NCI-H1092 treated with DMSO at 0.1 percent for 48 hours (cell line): ENCODE measurements at places on chromosomes 11 and 22.

- no peak for DNase-seq
Observed at GRCh38 chr22:45231293-45231692, 9.4 kb downstream of the KIAA0930 start.

DNA sequence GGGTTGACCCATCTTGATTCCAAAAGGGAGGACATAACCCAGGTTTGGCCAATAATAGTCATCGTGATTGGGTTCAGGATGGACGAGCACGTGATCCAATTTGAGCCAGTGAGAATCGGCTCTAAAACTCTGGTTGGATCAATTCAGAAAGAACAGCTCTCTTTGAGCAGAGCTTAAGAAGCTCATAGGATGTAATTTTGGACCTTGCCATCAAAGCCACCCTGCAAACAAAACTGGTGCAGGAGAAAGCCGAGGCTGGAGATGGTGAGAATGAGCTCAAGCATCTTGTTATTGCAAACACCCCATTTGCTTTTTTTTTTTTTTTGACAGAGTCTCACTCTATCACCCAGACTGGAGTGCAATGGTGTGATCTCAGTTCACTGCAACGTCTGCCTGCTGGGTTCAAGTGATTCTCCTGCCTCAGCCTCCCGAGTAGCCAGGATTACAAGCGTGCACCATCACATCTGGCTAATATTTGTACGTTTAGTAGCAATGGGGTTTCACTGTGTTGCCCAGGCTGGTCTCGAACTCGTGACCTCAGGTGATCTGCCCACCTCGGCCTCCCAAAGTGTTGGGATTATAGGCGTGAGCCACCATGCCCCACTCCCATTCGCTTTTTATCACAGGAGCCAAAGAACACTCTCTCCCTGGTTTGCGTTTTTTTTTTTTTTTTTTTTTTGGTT is 13.8 kb upstream of the MIAT start:
- DNase-seq = no peak

- no peak for DNase-seq
Observed at GRCh38 chr11:126868741-126869140, 131.8 kb downstream of the KIRREL3 start.

GRCh38 chr22:50620593-50621355 is 7.2 kb downstream of the ARSA start:
- peak; percentile 23 for DNase-seq

DNA sequence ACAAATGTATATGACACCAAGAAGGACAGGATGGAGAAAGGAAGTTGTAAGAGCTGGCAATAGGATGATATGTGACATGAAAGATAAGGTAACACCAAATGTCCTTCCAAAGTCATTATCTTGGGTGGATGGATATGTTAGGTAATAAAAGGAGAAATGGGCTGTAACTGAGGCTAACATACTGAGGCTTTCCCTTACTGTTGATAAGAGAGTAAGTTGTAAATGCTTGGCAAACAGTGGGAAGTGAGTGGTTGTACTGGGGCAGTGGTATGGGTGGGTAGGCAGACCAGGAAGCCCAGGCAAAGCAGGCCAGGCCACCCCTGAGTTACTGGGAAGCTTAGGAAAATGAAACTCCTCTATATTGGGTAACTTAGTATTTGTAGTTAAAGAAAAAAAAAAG is 73.7 kb downstream of the ARHGAP42 start:
- no peak for DNase-seq

DNA sequence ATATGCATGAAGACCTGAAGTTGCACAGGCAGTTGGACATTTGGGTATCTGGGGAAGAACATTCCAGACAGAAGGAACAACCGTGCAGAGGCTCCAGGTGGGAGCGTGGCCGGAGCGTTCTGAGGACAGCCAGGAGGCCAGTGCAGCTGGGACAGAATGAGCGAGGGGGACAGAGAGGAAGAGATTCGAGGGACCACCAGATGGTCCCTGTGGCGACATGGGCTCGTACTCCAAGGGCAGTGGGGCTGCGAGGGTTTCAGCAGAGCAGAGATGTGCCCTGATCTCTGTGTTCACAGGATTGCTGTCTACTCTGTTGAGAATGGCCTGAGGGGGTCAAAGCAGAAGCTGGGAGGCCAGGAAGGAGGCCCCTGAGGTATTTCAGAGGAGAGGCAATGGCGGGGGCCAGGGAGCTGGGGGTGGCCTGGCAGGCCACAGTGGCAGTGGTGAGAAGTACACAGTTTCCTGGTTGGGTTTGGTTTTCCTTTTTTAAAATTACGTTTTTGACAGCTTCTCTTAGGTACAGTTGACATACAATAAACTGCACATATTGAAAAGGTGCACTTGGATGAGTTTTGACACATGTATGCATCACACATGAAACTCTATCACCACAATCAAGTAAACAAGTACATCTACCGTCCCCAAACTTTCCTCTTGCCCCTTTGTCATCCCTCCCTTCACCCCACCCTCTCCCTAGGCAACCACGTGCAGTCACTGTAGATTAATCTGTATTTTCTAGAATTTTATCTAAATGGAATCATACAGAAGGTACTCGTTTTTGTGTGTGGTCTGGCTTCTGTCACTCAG is 24.8 kb upstream of the SOX10 start:
- no peak for DNase-seq

- no peak for DNase-seq
Observed at GRCh38 chr11:48080301-48080861, 100.0 kb downstream of the PTPRJ start.

- no peak for DNase-seq
Observed at GRCh38 chr11:70610566-70611565, 212.5 kb downstream of the CTTN start.

- DNase-seq = no peak
Observed at GRCh38 chr11:26580929-26581328, 8.9 kb upstream of the MUC15 start.

DNA sequence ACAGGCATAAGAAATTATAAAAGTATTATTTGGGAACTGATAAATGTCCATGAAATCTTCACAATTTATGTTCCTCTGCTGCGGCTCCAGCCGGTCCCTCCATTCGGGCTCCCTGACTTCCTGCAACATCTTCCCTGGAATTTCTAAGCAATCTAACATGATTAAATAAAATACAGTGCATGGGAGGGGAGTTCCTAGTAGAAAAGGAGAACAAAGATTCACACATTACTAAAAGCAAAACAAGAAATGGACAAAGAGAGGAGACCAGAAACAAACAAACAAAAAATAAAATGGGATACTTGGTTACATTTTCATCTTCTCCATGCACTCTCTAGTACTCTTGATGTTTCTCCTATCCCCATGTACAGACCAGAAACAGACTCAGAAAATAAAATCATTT is 8.6 kb upstream of the APOL4 start:
- DNase-seq = no peak

GRCh38 chr11:119100994-119101758 is 477 bp downstream of the DPAGT1 start:
- DNase-seq = no peak

DNA sequence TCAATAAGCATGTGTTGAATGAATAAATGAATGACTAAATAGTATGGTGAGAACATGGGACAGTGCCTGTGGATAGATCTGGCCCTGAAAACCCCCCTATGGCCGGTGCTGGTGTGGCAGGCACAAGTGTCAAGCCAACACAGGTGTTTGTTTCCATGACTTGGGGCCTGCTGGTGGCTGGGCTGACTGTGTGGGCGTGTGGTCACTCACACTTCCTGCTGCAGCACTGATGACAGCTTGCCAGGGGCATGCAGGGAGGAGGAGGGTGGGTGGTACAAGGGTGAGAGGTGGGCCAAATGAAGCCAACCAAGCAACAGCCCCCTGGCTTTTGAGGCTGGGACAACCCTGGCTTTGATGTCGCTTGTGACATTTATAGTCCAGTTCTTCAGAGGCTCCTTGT is 30.3 kb upstream of the ABCC8 start:
- DNase-seq = no peak

GRCh38 chr11:69424748-69425147 is 56.7 kb upstream of the LINC01488 start:
- DNase-seq = no peak

DNA sequence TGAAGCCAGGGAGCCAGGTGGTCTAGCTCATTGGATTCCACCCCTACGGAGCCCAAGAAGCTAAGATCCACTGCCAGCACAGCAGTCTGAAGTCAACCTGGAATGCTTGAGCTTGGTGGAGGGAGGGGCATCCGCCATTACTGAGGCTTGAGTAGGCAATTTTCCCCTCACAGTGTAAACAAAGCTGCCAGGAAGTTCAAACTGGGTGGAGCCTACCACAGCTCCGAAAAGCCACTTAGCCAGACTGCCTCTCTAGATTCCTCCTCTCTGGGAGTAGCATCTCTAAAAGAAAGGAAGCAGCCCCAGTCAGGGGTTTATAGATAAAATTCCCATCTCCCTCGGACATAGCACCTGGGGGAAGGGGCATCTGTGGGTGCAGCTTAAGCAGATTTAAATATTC is 620.3 kb downstream of the NELL1 start:
- DNase-seq = no peak

GRCh38 chr11:134691985-134692384 is 279.9 kb upstream of the B3GAT1 start:
- no peak for DNase-seq

DNA sequence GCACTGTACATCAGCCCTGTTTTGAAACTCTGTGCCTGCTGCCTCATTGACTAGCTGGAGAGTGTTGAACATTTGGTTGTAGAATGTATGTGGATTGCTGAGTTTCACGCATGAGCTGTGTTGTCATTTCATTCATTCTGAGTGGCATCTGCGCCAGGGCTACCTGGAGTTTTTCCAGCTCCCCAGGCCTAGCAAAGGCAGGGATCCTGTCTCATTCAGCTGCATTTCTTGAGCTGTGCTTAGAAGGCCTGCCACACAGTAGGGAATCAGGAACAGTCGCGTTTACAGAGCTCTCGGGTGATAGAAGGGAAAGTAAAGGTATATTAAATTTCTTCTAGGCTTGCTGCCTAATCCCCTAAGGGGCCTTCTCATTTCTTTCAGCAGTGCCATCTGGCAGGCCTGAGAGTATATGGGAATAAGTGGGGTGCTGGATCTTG is 44.3 kb downstream of the PTPRJ start:
- peak; percentile 76 for DNase-seq

- DNase-seq = no peak
Observed at GRCh38 chr11:116656011-116656410, 116.8 kb downstream of the BUD13 start.

GRCh38 chr22:46377525-46378425 is 42.3 kb downstream of the TRMU start:
- no peak for DNase-seq

DNA sequence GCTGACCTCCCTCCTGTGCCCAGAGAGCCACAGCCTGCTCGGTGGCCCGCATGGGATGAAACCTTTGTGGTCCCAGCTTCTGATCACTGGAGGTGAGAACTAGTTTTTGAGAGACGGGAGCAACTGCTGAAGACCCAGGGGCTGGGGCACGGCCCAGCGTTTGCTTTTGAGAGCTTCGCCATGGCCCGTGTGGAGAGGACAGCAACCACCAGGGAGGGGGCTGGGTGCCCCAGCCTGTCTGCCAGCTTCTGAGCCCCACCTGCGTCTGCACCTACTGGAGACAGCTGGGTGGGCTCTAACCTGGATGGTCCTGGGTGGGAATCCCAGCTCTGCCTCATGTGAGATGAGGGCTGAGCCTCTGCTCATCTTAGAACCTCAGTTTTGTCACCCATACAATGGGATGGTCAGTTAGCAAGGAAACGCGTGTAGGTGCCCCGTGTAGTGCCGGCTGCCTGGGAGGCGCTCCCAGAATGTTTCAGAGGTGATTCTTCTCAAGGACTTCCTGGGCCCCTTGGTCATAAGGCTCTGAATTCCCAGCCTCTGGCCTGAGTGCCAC is 51.1 kb upstream of the CCDC188 start:
- DNase-seq = no peak

DNA sequence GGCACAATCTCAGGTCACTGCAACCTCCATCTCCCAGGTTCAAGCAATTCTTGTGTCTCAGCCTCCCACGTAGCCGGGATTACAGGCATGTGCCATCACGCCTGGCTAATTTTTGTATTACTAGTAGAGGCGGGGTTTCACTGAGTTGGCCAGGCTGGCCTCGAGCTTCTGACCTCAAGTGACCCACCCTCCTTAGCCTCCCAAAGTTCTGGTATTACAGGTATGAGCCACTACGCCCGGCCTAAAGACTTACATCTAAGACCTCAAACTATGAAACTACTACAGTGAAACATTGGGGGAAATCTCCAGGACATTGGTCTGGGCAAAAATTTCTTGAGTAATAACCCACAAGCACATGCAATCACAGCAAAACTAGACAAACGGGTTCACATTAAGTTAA is 13.8 kb upstream of the FAM181B start:
- no peak for DNase-seq

- no peak for DNase-seq
Observed at GRCh38 chr22:45291061-45291930, 6.5 kb downstream of the UPK3A start.

- no peak for DNase-seq
Observed at GRCh38 chr11:134244593-134244992, 8.6 kb downstream of the THYN1 start.

DNA sequence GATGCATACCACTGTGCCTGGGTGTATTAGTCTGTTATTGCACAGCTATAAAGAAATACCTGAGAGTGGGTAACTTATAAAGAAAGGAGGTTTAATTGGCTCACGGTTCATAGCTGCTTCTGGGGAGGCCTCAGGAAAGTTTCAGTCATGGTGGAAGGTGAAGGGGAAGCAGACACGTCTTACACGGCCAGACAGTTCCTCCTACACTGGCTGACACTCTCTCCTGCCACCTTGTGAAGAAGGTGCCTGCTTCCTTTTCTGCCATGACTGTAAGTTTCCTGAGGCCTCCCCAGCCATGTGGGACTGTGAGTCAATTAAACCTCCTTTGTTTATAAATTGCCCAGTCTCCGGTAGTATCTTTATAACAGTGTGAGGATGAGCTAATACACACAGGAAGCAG is 33.6 kb upstream of the CD81 start:
- no peak for DNase-seq

DNA sequence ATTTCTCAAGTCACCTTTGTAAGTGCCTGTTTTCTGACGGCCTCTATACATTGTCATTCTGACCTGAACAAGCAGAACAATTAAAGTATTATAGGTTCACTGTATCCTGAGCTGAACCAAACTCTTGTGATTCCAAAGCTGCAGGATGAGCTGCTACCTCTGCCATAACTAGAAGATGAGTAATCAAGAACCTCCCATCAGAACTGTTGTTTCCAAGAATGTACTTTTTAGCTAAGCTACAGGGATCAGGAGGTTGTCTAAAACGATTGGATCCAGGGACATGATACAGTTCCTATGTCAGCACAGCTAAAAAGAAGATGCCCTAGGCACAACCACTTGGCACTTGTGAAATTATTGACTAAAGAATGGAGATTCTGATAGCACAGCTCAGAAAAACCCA is 288.4 kb upstream of the CCDC90B start:
- no peak for DNase-seq

DNA sequence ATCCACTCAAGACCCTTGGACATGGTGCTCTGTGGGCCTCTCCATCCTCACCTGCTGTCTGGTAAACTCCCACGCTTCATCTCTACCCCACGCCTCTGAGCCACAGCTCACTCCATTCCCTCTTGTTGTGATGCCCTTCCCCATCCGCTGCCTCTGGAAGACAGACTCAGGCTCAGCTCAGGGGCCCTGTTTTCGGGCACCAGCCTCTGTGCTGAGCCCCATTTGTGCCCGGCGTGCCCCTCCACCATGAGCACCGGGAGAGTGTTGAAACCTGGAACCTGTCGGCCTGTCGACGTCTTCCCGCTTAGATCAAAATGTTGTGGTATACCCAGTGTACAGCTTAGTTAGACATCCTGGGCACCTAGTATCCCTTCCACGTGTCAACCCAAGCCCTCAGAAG is 6.5 kb upstream of the SCUBE1 start:
- DNase-seq = no peak

GRCh38 chr11:24793479-24793878 is 296.6 kb downstream of the LUZP2 start:
- DNase-seq = no peak
